HFFc6 (cell line): ENCODE measurements at places on chromosomes 12 and 14.

GRCh38 chr12:13230500-13230899 is 34.0 kb downstream of the EMP1 start:
- DNase-seq: no peak

DNA sequence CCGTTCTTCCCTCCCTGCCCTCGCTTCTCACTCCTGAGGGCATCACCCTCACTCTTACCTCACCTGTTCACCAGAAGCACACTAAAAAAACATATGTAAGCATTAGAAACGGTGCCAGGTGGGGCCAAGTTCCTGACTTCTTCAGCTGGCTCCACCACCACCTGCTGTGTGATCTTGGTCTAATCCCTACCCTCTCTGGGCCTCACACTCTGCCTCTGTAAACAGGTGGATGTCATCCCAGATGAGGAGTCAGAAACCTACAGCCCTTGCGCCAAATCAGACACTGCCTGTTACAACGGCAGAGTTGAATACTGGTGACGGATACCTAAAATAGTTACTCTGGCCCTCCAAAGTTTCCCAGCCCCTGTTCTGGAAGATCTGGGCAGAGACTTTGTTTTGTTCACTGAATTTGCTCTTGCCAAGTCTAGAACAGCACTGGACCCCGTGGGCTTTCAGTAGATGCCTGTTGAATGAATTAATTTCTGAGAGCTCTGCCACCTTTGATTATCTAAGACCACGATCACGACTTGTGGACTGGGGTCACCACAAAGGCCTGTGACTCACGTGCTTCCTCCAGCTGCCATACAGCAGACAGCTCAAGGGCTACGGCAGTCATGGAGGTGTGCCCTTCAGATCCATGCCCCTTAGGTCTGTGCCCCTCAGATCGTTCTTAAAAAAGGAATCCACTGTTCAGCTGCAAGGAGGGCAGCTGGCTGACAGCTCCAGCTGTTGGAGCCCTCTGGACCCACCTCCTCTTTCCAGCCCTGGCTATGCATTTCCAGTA is 71.9 kb downstream of the GSC start:
- no peak for DNase-seq

- DNase-seq: no peak
Observed at GRCh38 chr12:75482646-75483045, 2.1 kb downstream of the GLIPR1 start.

- DNase-seq: no peak
Observed at GRCh38 chr12:124631681-124632256, 64.4 kb upstream of the NCOR2 start.

- no peak for DNase-seq
Observed at GRCh38 chr14:35482994-35483515, 50.9 kb upstream of the INSM2 start.

GRCh38 chr12:104964856-104965205 is 6.7 kb upstream of the SLC41A2 start:
- no peak for DNase-seq

- DNase-seq: no peak
Observed at GRCh38 chr12:120241561-120242274, 23.8 kb downstream of the PXN start.

DNA sequence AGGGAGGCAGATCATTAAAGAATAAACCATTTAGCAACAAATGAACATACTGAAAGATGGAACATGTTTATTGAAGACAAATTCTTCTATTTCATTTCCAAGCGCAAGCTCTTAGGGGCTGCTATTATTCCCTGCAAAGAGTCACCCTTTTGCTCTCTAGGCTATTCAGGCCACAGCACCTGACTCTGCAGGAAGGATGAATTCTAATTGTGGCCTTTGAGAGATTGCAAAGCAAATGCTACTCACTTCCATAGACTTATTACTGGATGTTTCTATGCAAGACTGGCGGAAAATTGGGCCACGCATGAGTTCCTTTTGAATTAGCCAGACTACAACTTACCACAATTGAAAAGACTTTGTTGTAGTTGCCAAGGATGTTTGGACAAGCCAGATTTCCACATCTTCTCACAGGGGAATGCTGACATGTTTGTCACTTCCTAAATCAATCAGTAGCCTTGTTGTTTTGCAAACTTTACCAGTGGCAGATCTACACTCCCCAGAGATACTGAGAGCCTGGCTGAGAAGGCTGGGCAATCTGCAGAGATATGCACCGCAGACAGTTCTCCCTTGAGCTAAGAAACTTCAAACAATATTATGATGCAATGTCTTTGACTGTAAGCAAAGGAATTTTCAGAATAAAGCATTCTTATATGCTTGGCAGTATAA is 334.3 kb upstream of the SYT1 start:
- peak; percentile 0 for DNase-seq

GRCh38 chr12:49707812-49708147 is 575 bp upstream of the FMNL3 start:
- no peak for DNase-seq

DNA sequence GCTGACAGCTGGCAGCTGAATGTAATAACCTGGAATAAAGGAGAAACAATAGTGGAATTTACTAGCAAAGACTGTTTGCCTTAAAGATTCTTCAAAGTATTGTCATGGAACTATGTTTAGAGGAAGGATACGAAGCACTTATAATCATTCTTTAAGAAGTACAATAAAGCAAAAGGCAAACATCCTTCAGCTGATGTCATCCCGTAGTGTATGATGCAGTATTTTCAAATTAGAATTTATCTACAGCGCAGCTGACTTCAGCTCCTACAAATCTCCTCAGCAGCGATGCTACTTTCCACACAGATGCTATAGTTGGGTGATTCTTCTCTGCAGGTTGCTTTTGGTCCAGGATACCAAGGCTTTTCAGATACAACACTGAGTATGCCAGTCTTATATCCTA is 31.5 kb downstream of the CLEC1A start:
- no peak for DNase-seq

DNA sequence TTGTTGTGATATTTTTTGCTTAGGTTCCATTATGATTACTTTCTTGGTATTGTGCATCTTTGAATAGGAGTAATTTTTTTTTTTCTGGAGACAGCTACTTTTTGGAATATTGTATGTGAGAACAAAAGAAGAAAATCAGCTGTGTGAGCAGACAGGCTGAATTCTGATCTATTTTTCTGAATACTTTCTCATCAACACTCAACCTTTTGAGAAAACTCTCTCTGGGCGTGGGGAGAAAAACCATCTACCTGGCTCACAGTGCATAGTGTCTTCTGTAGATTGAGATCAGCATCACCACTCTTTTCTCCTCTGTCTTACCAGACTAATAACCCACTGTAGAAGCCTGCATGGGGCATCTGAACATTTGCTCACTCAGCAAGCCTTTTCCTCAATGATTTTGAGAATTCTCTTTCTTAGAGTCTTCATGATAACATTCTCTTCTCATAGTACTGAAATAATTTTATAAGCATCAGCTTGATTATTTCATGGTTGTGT is 3.3 kb downstream of the PIK3C2G start:
- no peak for DNase-seq
